ENCODE measurements at places on chromosomes 12 and 14. TPM values are rescaled to one million over a fixed set of nuclear protein-coding genes. Genes with fewer than 3 reads are reported as not detected.

Gene PLD4
- polyA plus RNA-seq: 0.13 TPM

Gene MAP1LC3B2
- 4.6 TPM for polyA plus RNA-seq

Gene GLI1
- 0.45 TPM for polyA plus RNA-seq

Gene PZP
- 0.20 TPM for polyA plus RNA-seq

Gene SMCO2
- 0.04 TPM for polyA plus RNA-seq

Gene NAP1L1
- 196 TPM for polyA plus RNA-seq

Gene NR1H4
- not detected for polyA plus RNA-seq

Gene CFAP251
- polyA plus RNA-seq: 0.66 TPM

Gene GZMH
- polyA plus RNA-seq: 0.37 TPM

Gene ACOT2
- 54.9 TPM for polyA plus RNA-seq

Gene TESPA1
- polyA plus RNA-seq: 0.14 TPM

Gene LMNTD1
- polyA plus RNA-seq: not detected

Gene TRIM9
- 0.48 TPM for polyA plus RNA-seq

Gene CSRP2
- polyA plus RNA-seq: 46.3 TPM

Gene ENDOU
- 0.26 TPM for polyA plus RNA-seq

Gene PUS1
- 17.4 TPM for polyA plus RNA-seq

Gene DPPA3
- polyA plus RNA-seq: not detected

Gene TGM1
- 0.51 TPM for polyA plus RNA-seq

Gene KRT4
- polyA plus RNA-seq: 2.5 TPM

Gene SINHCAF
- 6.1 TPM for polyA plus RNA-seq

Gene PLEKHD1
- 0.15 TPM for polyA plus RNA-seq

Gene KRT85
- polyA plus RNA-seq: not detected

Gene SUSD6
- 5.9 TPM for polyA plus RNA-seq

Gene KLRK1
- 0.49 TPM for polyA plus RNA-seq

Gene ATP2A2
- polyA plus RNA-seq: 316 TPM

Gene CLEC7A
- 1.9 TPM for polyA plus RNA-seq

Gene OR4L1
- not detected for polyA plus RNA-seq

Measured in heart right ventricle (tissue), 16 donors.